ENCODE measurements at places on chromosomes 4 and X.

GRCh38 chrX:51641421-51642021 is 22.8 kb upstream of the CENPVL3 start:
- no peak for DNase-seq

DNA sequence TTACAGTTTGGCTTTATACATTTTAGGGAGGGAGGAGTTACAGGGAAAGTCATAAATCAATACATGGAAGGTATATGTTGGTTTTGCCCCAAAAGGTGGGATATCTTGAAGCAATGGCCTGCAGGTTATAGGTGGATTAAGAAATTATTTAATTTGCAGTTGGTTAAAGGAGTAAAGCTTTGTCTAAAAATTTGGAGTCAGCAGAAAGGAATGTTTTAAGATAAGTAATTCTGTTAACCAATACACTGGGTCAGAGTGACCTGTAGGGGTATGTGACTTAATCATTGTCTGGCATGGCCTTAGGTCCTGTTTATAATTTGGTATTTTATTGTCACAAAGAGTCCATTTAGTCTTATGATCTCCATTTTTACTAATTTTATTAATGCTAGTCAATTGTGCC is 115.0 kb downstream of the AGTR2 start:
- DNase-seq, result no peak

DNA sequence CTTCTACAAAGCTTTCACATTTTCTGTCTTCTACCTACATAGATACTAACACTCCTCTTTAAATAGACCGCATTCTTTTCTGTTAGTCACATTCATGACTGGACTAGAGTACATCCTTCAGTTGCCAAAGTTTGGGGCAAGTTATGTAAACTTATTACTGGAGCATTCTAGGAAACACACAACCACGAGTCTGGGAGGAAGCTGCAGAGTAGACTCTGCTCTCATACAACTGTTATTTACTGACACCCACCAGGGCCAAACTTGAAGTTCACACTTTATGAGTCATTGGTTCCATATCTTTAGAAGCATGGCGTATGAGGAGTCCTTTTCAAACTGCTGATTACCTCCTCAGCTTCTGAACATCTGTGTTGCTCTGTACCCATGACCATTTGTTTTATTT is 87.0 kb downstream of the RNF150 start:
- DNase-seq, result peak; percentile 52

DNA sequence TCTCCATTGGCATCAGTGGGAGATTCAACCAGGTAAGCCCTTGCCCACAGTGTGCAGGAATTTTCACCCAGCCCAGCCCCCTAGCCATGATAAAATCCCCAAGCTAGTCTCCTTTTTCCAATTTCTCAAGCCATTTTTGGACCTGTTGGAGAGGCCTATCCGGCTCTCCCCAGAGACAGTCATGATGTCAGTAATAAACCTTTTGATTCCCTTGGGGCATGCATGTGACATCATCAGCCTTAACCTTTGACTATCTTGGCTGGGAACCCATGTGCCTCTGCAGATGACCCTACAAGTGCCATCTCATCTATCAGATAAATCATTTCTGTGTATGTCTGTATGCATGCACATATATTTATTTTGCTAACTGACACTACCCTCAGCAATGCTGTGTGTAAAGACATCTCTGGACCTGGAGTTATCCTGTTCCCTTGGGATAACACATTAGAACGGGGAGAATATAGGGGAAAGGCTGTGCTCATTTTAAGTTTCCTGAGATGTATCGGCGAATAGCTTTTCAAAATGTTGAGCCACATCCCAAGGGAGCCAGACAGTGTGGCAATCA is 51.0 kb downstream of the CYTL1 start:
- DNase-seq, result no peak

DNA sequence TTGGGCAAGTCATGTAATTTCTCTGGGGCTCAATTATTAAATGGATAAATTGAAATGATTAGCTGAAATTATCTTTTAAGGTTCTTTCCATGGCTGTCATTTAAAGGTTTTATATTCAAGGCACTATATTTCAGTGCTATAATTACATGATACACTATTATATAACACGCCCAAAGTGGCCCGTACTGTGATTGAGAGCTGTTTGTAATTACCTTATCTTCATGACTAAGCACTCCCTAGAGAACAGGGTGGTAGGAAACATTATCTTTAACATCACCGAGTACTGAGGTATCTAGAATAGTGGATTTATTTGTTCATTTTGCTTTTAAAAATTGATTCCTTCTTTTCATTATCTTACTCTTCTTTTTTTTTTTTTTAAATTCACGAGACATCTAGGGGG is 79.0 kb downstream of the DIAPH2 start:
- DNase-seq, result no peak

- DNase-seq, result no peak
These were observed 72.0 kb downstream of the LDB2 start for GRCh38 chr4:16826406-16826910.

DNA sequence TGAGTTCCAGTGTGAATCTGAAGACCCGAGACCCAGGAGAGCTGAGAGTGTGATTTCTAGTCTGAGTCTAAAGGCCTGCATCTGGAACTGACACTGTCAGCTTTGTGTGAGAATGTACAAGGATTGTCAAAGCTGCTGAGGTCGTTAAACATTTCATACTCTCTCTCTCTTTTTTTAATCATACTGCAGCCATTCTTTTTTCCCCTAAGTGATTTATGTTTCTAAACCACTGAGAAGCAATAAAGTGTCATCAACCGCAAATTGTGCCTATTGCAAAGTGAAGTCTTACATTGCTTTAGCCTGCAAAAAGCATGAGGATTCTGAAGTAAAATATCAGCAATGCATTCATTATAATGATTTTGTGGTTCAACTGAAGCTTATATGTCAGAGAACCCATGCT is 106.0 kb downstream of the ASMT start:
- DNase-seq, result no peak

DNA sequence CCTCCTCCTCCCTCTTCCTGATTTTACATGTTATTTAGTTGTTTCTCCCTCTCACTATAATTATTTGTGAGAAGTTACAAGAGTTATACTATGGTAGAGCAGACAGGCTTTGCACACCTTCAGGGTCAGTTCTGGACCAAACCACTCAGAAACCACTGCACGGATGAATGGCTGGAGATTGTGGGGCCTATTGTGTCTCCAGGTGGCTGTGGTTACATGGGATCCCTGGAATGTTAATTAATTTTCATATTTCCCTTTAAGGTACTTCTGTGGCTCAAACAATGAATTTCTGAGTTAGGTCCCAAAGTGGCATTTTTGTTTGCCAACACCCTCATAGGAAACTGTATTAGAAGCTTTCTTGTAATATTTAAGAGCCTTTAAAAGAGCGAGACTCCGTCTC is 151.9 kb downstream of the BMPR1B start:
- no peak for DNase-seq

GRCh38 chr4:22552812-22553211 is 36.9 kb upstream of the ADGRA3 start:
- DNase-seq, result no peak

- DNase-seq, result peak; percentile 7
These were observed 132.8 kb upstream of the FUNDC1 start for GRCh38 chrX:44675362-44676024.

DNA sequence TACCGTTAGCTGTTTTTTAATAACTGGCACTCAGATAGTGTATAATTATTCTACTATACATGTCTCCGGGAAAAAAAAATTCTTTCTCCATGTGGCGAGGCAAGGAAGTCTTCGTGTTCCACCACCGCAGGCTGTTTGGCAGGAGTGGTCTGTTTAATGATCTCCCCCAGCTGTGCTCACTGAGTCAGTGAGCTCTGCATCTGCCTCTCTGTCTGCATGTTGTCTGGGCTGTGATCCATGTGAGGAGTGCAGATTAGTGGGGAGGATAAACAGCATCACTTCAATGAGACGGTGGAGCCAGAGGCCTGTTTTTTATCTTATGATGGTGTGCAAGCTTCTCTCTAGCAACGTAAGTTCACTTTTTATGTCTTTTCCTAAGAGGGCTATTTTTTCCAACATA is 69.8 kb downstream of the RPS3A start:
- DNase-seq, result peak; percentile 82

DNA sequence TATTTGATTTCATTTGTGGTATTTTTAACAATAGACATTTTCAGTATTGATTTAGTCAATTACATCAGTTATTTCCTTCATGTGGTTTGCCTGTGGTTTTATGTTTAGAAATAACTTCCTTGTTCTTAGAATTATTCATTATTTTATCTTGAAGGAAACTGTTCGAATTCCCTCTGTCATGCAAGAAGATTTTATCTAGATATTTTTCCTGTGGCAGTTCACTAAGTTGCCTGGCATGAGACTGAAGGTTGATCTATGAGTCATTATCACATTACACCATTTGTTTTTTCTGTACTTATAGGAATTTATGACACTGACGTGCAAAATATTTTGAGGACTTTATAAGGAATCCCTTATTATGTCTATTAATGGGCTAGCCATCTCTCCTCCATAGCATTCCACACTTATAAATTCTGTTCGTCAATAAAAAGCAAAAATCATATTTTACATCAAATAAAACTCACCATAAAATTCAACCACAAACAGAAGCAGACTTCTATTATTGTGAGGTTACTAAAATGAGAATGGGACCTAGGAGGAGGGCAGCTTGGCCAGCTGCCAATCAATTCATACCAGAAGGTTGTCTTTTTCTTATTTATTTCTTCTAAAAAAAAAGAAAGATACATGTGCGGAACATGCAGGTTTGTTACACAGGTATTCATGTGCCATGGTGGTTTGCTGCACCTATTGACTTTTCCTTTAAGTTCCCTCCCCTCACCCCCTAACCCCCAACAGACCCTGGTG is 179.0 kb downstream of the KCNIP4 start:
- DNase-seq, result no peak

DNA sequence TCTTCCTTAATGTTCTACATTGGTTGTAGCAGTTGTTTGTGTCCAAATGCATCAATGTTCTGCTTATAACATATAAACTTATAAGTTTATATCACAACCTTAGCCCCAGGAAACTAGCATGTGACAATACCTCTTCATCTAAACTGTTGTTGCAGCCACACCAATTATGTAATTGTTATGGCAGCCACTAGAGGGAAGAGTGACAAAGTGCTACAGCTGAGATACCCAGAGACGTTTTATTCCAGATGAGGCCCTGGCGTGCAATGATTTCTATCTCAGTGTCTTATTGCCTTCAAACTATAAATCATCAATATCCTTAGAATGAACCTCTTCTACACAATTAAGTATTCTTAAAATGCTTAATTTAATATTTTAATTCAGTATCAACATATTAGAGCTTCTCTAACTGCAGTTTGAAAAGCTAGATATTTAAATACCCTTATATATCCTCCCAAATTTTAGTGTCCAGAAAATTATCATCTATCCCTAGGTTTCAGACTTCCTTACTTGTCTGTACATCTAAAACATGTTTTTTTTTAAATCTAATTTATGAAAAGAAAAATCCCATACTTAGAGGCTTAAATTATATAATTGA is 171.6 kb downstream of the PCDH10 start:
- no peak for DNase-seq

DNA sequence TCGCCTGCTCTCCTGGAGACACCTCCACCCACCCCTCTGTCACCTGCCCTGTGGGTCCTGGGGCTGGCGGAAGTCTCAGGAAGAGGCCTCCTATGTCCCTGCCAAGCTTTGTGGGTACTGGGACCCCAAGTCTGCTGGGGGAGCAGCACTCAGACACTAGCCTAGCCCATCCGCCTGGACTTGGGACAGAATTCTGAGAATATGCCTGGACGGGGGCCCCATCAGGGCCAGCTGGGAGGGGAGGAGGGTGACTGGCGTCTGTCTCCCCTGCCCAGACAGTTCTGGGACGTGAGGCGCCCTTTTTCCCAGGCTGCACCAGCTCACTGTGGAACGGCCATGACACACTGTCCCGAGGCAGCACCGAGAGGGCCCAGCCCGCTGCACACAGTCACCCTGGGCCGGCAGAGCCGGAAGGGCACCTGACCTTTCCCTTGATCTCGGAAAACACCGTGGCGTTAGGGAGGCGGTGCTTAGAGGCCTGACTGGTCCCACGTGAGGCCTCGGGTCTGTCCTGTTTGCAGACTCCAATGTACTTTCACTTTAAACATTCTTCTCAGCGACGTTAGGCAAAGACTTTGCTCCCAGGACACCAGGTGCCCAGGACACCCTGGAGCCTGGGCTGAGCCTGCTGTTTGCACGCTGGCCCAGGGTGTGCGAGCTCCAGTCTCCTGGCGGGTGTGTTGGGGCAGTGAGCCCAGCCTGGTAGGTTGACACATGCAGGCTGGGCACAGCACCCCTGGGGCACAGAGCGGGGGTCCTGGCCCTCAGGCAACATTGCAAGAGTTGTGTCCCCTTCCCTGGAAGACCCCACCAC is 700 bp downstream of the SLC26A1 start:
- DNase-seq, result no peak

DNA sequence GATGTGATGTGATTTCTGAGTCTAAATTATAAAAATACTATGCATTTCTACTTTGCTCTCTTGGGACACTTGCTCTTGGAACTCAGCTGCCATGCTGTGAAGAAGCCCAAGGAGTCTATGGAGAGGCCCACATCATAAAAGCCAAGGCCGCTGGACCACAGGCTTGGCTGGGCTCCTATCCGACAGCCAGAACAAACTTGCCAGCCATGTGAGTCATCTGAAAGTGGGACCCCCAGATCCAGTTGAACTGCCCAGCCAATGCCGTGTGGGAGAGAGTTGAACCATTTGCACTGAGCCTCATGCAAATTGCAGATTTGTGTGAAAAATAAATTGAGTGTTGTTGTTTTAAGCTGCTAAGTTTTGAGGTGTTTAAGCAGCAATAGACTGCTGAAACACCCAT is 60.2 kb downstream of the TMEM154 start:
- DNase-seq, result no peak

- no peak for DNase-seq
These were observed 40.4 kb upstream of the DDX53 start for GRCh38 chrX:22959204-22959920.

GRCh38 chr4:74941123-74941522 is 8.2 kb downstream of the PARM1 start:
- no peak for DNase-seq

DNA sequence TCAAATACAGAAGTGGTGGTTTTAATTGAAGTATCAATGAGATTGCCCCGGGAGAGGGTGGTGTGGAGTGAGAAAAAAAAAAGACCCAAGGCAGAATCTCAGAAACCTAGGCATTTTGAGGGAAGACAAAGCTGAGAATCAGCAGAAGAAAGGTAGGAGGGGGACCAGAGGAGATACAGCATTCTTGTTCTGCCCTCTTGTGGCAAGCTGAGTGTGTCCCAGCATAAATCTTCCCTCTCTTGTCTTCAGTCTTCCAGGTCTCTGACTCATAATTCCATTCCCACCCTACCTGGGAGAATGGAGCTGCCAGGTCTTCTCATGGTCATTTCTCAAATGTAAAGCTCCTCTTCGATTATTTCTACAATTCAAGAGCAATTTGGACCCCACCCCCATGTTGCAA is 32.7 kb upstream of the MAGED1 start:
- no peak for DNase-seq

- DNase-seq, result no peak
These were observed 9.5 kb downstream of the IDS start for GRCh38 chrX:149495573-149496071.
